Right ventricle myocardium inferior (tissue), 1 donor: ENCODE measurements at places on chromosomes 11 and 22. TPM values are rescaled to one million over a fixed set of nuclear protein-coding genes. Genes with fewer than 3 reads are reported as not detected.

Gene OOSP4B
- not detected for total RNA-seq

Gene OR4C16
- total RNA-seq, result not detected

Gene NPTXR
- 19.7 TPM for total RNA-seq

Gene KRTAP5-7
- total RNA-seq, result not detected

Gene CD248
- total RNA-seq, result 26.7 TPM

Gene ARRB1
- 30.3 TPM for total RNA-seq

Gene EEF1G
- 907 TPM for total RNA-seq

Gene OR5B21
- not detected for total RNA-seq

Gene SYT7
- 28.2 TPM for total RNA-seq

Gene ARHGAP8
- 0.16 TPM for total RNA-seq

Gene OR5A2
- not detected for total RNA-seq
